Hindlimb muscle (tissue), 1 donor: ENCODE measurements at places on chromosomes 2 and 18. TPM values are rescaled to one million over a fixed set of nuclear protein-coding genes. Genes with fewer than 3 reads are reported as not detected.
A peak's percentile ranks its signal among the peaks of the same experiment; 100 is the strongest.

DNA sequence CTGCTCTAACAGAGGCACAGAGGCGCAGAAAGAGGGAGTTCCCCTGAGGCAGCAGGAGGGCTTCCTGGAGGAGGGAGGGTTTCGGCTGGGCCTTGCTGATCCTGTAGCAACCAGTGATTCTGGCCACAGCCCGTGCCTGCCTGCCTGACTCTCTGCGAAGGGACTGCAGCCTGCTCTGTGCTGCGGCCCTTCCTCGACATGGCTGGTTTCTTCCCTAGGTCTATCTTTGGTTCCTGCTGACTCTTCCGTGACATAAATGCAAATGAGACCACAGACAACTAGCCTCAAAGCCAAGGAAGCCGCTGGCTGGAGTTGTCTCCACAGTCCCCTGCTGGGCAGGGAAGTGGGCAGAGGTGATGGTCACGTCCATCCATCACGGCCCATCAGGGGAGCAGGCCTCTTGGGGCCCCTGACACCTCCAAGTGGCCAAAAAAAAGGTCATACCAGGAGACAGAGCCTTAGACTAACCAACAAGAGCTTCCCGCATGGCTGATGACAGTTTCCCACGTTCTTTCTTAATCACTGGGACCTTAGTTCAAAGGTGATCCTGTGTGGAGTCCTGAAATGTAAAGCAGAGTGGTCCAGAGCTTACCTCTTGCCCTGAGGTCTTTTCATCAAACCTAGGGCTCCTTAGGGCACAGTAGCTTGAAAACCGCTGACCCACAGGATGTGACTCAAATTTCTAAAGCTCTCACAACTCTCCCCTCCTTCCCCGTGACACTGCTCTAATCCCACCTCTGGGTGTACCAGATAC is 55.3 kb downstream of the HS1BP3 start:
- no peak for DNase-seq

DNA sequence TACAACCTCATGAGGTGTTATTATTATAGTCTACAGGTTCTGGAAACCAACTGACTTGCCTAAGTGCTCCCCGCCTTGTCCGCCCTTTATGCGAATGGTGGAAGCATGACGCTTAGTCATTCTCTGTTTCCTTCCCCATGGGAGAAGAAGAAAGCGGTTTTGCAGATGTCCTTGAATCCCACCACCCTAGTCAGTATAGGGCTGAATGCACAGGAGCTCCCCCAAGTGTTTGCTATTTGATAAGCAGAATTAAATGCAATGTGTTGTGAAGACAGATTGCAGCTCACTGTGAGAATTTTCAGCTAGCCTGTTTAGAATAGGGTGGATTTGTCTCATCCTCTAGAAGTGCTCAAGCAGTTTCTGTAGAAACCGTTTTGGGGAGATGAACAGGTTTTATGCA is 652.0 kb downstream of the DCC start:
- DNase-seq = peak; percentile 11

The RAX gene
- polyA plus RNA-seq = not detected

GRCh38 chr2:160460333-160460731 is 33.3 kb downstream of the RBMS1 start:
- DNase-seq = no peak

The PRKAG3 gene
- 44.4 TPM for polyA plus RNA-seq

- DNase-seq = no peak
Observed at GRCh38 chr2:165989851-165990250, 36.3 kb upstream of the TTC21B start.
